ENCODE measurements at places on chromosomes 13 and 19. TPM values are rescaled to one million over a fixed set of nuclear protein-coding genes. Genes with fewer than 3 reads are reported as not detected.

DNA sequence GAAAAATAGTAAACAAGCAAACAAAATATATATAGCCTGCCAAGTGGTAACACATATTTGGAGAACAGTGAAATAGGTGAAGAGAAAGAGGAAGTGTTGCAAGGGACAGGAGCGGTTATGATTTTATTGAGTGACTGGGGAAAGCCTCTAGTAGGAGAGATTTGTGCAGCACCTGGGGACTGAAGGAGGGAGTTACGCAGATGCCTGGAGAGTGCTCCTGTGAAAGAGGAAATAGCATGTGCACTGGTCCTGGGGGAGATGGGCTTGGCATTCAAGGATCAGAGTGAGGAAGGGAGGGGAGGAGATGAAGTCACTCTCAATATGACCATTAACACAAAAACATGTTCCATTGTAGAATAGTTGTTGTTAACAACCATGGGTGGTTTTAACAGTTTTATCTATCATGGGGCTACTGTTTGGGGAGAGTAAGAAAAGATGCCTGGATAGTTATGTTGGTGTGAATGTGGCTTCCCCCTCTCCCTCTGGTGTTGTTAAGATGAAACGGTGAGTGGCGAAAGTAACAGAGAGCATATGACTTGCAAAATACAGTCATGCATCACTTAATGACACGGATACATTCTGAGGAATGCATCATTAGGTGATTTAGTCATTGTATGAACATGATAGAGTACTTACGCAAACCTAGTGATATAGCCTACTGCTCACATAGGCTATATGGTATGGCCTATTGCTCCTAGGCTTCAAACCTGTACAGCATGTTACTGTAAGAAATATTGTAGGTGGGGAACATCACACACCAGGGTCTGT lies 251.7 kb upstream of the ARGLU1 start:
- H3K4me1 ChIP-seq: peaks cover 3% of the 10 kb centered on the region
- H3K4me3 ChIP-seq: no peak overlapping the region
- no peaks in the 10 kb centered on the region for H3K27me3 ChIP-seq
- 0 out of 3 replicates have a peak, but pooled peaks cover 2% of the 10 kb centered on the region for H3K36me3 ChIP-seq

DNA sequence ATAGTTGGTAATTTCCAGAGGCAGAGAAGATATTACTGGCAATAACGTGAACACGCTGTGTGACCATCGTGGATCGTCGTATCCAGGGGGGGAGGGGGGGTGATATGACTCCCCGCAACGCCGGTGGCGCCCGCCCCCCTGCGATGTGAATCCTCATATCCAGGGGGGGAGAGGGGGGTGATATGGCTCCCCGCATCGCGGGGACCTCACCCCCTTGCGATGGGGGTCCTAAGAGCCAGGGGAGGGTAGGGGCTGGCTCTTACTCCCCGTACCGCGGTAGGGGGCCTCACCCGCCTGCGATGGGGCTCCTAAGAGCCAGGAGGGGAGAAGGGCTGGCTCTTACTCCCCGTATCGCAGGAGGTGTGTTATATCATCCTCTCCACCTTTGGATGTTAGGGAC lies 31.3 kb upstream of the RGCC start:
- H3K36me3 ChIP-seq: no peaks in the 10 kb centered on the region
- DNase-seq: no peak
- H3K4me1 ChIP-seq: no peaks in the 10 kb centered on the region
- H3K4me3 ChIP-seq: no peak overlapping the region

GRCh38 chr13:97307882-97308624 lies 85.9 kb downstream of the MBNL2 start:
- no peak overlapping the region for H3K4me3 ChIP-seq
- H3K27me3 ChIP-seq: no peaks in the 10 kb centered on the region
- no peak for DNase-seq
- H3K4me1 ChIP-seq: no peaks in the 10 kb centered on the region
- no peaks in the 10 kb centered on the region for H3K36me3 ChIP-seq

NFIX gene
- 0.31 TPM for total RNA-seq

SLC25A30 gene
- 5.4 TPM for total RNA-seq
